ENCODE measurements at places on chromosomes 16 and 17. TPM values are rescaled to one million over a fixed set of nuclear protein-coding genes. Genes with fewer than 3 reads are reported as not detected.

DNA sequence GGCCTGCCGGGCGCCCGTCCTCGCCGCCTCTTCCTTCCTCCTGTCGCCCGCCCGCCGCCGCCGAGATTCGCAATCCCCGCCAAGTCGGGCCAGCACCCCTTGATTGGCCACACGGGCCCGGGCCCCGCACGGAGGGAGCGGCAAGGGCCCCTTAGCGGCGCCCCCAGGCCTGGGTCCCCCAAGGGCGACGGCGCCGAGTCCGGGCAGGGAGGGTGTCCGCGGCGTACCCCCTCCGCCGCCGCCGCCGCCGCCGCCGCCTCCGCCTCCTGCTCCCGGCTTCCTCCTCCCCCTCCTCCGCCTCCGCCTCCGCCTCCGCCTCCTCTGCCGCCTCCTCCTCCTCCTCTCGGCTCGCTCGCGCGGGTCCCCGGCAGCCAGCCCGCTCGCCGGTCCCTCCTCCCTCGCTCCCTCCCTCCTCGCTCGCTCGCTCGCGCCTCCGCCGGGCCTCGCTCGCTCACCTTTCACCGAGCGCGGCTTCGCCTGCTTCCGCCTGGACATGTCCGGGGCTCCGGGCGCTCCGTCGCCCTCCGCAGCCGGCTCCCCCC is 561 bp downstream of the ZNF423 start:
- no peaks in the 10 kb centered on the region for H3K36me3 ChIP-seq
- peak overlapping the region; percentile 17 for H3K4me3 ChIP-seq
- DNase-seq, result peak; percentile 74
- H3K4me1 ChIP-seq, result peaks cover 5% of the 10 kb centered on the region

DNA sequence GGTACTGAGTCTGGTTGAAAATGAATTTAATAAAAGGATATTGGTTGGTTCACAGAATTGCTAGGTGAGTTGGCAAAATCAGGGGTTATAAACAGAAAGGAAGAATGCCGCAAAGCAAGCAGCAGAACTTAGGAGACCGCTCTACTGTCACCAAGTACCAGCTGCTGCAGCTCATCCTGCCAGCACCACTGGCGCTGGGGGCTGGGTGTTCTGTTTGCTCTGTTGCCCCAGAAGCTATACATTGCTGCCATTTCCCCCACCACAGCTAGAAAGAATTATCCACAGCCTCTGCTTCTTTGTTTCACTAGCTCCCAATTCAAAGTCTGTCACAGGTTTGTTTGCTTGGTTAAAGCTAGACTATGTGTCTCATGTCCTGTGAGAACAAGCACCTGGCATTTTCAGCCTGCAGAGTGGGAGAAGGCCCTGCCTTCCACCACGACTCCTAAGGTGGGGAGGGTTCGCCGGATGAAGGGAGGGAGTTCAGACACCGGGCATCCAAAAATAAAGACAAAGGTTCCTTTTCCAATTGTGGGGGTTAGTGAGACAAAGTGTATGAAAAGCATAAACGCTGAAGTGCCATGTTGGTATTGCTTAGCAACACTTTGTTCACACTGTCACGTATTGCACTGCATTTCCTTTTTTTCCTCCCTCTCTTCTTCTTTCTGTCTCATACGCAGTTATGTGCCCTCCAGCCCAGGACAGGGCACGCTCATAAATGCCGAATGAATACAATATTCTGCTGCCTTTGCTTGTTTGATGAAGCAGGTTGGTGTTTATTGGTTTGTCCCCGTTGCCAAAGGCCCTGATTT is 9.6 kb upstream of the CPD start:
- no peak overlapping the region for H3K4me3 ChIP-seq
- DNase-seq, result no peak
- H3K36me3 ChIP-seq, result no peaks in the 10 kb centered on the region
- H3K27ac ChIP-seq, result no peak overlapping the region
- H3K4me1 ChIP-seq, result peaks cover 28% of the 10 kb centered on the region

- H3K27ac ChIP-seq, result peak overlapping the region; percentile 73
- DNase-seq, result peak; percentile 16
- no peaks in the 10 kb centered on the region for H3K27me3 ChIP-seq
- peaks cover 29% of the 10 kb centered on the region for H3K36me3 ChIP-seq
- H3K4me1 ChIP-seq, result peaks cover 27% of the 10 kb centered on the region
- H3K4me3 ChIP-seq, result peak overlapping the region; percentile 89
Observed at GRCh38 chr16:71846431-71846830, 655 bp downstream of the ATXN1L start.

Gene TRAPPC2L
- 57.5 TPM for total RNA-seq

Gene C16orf92
- total RNA-seq, result not detected

Data from activated T-helper 2 cell treated with anti-CD3 and anti-CD28 coated beads, Interferon-gamma antibody, Interleukin-2, Interleukin-4, amounts not matched to agents 10 μg/mL and 5 μg/mL and 100 μg/mL, durations not matched to agents 14 hours and 24 hours and 36 hours (primary cell).